ENCODE measurements at places on chromosomes 5 and 9.

GRCh38 chr5:157076558-157076957 is 17.6 kb upstream of the HAVCR1 start:
- DNase-seq: no peak

DNA sequence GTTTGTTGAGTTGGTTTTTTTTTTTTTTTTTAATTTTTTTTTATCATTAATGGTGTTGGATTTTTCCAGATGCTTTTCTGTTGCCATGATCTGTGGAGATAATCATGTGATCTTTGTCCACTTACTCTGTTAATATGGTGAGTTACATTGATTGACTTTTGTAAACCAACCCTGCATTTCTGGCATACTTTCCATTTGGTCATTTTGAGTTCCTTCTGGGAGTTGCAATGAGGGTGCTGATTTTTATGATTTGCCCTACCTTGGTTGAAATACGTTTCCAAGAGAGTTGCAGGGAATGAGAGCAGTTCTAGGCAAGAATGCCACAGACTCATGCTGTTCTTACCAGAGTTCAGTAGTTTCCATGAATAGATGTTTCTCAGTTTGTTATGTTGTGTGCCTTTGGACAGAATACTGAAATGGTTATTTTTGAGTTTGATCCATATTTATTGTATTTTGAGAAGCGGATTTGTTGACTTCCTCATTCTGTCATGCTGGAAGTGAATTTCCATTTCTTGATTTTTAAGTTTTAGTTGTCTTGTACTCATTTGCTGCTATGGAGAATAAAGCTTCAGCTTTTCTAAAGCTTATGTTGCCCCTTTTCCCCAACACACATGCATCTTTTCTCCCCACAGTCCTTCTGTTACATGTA is 69.0 kb downstream of the SCAMP1 start:
- no peak for DNase-seq

DNA sequence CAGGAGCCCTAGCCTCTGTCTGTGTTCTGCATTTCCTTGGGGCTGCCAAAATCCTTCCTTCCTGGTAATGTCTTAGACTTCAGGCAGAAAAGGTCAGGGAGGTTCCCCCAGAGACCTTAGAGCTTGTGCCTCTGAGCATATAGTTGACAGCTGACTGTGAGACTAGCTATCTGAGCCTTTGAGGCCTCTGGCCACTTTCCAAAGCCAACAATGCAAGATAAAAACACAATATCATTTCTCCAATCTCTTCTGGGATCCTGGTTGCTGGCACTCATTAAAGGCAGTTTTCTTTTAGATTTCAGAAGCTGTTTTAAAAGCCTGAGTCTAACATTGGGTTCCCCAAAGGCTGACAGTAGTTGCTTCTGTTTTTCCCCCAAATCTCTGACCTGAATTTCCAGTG is 13.2 kb upstream of the GLRA1 start:
- DNase-seq: no peak

GRCh38 chr9:27880156-27880555 is 306.9 kb upstream of the C9orf72 start:
- no peak for DNase-seq

GRCh38 chr9:81789721-81790120 is 100.4 kb upstream of the TLE1 start:
- no peak for DNase-seq

DNA sequence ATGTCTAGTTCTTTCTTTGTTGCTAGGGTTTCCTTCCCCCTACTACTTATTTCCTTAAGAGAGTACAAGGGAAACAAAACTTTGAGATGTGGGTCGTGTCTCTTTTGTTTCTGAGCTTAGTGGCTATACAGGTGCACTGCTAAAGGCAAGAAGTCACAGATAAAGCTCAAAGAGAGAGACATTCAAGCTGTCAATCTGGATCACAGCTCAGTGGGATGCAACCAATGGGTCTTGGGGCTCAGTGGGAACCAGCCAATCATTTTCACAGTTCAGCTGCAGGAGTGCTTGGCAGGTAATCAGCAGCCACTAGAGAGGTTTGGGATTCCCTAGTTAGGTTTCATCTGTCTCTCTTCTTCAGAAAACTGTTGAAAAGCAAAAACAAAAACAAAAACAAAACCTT is 135.4 kb upstream of the SGCD start:
- DNase-seq: no peak

- DNase-seq: no peak
These were observed 292.8 kb downstream of the TLE1 start for GRCh38 chr9:81396528-81396927.

- no peak for DNase-seq
These were observed 52.6 kb downstream of the ITGA2 start for GRCh38 chr5:53041740-53042139.

DNA sequence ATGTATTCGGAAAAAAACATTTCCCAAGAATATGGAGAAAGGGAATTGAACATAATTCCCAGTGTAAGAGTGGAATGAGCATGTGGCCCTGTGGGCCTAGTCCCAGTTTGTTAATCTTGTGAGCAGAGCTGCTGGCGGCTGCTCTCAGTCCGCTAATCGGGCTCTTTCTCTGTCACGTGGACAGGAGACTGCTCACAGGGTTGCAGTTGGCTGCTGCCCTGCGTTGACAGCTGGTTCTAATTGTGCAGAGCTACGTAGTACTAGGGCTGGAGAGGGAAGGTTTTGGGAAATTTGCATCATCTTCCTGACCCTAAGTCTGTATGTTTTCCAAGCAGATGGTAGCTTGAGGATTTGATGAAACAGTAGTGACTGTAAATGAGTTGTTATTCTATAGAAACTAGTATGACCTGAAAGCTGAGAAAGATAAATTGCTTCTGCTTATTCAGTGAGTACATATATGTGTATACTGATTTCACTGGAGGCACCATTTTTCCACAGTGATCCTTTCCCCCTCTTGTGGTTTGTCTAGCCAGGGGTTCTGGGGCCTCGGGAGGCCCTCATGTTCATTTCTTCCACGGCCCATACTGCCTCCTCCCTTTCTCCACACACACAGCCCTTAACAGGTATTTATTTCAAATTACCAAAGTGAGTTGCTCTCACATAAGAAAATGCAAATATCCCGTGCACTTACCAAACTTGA is 100.6 kb downstream of the ANGPTL2 start:
- DNase-seq: no peak

DNA sequence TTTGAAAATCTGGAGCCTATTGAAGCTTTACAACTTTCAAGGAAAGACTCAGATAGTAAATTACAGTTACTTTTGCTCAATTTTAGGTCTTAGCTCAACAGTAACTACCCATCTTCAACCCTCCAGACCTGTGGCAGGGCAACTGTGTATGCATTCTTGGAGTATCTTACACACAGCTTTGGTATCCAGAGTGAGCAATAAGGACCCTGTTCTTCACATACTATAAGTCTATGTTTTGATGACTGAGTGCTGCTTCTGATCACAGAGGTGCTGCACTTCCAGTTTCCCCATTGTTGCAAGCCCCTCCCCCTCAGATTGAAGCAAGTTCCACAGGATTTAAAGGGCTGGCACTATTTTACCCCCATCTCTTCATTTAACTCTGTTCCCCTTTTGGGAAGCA is 737.4 kb upstream of the GRAMD2B start:
- no peak for DNase-seq

- no peak for DNase-seq
These were observed 530.5 kb downstream of the SEMA5A start for GRCh38 chr5:9015260-9015936.

DNA sequence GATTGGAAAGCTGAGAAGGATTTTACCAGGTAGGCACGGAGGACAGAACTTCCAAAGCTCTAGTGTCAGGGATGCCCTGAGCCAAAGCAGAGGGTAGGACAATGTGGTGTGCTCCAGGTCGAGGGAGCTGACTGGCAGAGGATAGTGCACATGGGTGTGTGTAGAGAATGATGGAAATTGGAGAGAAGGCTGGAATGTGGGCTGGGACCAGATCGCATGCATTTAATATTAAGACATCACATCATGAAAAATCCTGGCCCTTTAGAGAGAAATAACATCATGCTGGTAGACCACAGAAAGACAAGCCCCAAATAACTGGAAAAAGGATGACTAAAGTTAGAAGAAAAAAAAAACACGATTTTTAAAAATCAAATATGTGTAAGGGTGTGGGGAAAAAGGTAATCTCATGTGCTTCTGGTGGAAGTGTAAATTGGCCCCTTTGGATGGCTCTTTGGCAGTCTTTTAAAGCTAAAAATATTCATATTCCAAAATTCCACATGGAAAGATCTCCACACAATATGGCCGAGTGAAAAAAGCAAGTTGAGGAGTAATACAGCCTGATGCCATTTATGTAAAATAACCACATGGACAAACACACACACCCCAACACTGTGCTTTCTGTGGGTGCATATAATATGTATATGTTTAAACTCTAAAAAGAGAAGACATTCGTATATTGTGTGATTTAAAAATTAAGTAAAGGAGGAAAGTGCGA is 67.0 kb upstream of the TGFBR1 start:
- DNase-seq: no peak

DNA sequence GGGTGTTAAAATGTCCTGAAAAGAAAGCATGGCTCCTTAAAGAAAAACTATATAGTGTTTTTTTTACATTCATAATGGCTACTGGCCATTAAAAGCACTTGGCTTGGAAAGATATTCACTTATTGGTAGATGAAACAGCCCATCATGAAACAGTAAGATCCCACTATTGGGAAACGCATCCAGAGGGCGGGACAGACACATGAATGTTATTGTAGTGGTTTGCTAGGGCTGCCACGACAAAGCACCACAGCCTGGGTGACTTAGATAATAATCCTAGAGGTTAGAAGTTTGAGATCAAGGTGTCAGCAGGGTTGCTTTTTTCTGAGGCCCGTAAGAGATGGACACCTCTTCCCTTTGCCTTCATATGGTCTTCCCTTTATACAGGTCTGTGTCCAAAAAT is 139.4 kb upstream of the ANKH start:
- DNase-seq: no peak

DNA sequence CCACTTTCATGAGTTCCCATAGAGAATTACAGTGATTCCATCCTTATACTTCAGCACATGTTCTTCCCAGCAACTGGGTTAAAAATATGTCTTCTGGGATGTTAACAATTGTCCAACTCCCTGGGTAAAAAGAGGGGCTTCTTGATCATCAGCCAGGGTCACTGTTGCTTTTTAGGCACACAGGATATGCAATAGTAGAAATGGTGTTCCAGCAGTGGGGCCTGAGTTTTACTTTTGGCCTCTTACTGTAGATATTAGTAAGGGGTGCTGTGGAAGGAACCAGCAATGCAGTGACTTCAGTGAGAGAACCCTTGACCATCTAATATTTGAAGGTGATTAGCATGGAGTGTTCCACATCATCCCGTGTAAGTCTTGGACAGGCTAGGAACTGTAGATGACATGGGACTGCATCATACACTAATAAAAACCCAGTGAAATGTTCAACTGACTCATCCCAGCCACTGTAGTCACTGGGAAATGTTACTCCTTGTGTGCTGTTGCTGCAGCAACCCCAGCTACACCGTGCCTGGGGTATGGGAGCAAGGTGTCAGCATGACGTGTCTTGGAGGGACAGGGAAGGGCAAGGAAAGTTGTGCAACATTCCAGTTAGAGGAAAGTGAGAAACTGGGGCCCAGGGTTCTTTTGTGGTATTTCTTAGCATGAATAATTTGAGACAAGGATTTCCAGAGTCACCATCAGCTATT is 610.9 kb downstream of the RAB3C start:
- no peak for DNase-seq

DNA sequence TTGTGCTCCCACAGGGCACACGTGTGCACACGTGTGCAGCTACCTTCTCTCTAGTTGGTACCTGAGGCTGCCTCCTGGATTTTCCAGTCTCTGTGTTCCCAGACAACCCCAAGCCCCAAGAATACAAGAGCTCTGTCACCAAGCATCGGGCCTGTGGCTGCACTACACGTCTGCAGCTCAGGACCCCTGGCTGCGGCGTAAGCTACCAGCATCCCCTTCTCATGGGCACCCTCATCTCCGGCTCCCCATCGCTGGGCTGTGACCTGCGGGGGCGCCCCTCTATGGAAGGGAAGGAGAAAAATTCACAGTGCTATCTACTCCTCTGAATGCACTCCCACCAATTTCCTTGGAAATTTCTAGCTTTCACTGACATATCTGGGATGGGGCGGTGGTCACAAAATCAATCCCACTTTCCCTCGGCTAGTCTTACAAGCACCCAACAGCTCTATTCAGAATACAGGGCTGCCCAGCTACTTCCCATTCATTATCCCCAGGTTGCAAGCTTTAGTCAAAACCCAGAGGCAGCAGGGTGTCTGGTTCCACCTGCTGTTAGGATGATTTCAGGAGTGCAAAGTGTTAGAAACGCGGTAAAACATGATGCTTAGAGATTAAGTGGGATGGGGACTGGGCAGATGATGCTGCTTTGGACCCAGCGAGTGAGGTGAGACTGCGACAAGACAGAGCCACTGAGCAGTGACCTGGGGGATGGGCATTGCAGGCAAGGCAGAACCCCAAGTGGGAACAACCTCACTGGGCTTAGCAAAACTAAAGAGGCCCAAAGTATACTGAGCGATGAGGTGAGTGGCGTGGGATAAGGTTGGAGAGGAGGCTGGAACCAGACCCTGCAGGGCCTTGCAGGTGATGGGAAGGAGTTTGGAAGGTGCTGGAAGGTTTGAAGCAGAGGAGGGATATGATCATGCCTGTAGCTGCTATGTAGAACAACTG is 121.7 kb downstream of the KCNIP1 start:
- DNase-seq: no peak

GRCh38 chr5:4313138-4313537 is 717.5 kb downstream of the IRX1 start:
- DNase-seq: no peak

- no peak for DNase-seq
These were observed 36.8 kb downstream of the ROPN1L start for GRCh38 chr5:10478436-10478835.

- DNase-seq: no peak
These were observed 105.3 kb upstream of the NFIB start for GRCh38 chr9:14418941-14419937.

- peak; percentile 58 for DNase-seq
These were observed 10.2 kb downstream of the HAND1 start for GRCh38 chr5:154467655-154468354.

DNA sequence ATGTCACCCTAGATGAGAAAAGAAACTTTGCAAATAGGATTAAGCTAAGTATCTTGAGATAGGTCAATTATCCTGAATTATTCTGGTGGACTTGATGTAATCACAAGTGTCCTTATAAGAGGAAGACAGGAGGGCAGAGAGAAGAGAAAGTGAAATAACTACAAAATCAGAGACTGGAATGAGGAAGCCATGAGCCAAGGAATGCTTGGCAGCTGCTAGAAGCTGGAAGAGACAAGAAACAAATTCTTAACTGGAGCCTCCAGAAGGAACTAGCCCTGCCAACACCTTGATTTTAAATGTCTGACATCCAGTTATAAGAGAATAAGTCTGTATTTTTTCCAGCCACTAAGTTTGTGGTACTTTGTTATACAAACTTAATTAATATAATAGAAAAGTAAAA is 480.0 kb downstream of the NR2F1-AS1 start:
- DNase-seq: no peak

- no peak for DNase-seq
These were observed 5.6 kb upstream of the GMCL2 start for GRCh38 chr5:178192787-178193186.

- no peak for DNase-seq
These were observed 14.6 kb downstream of the C5orf58 start for GRCh38 chr5:170247363-170247762.

Data from CD4-positive, alpha-beta T cell treated with Interleukin-1 beta for 1 hour (primary cell).